ENCODE measurements at places on chromosomes 7 and 10.

GRCh38 chr10:124595143-124595883 is 133.7 kb downstream of the LHPP start:
- no peak for DNase-seq

DNA sequence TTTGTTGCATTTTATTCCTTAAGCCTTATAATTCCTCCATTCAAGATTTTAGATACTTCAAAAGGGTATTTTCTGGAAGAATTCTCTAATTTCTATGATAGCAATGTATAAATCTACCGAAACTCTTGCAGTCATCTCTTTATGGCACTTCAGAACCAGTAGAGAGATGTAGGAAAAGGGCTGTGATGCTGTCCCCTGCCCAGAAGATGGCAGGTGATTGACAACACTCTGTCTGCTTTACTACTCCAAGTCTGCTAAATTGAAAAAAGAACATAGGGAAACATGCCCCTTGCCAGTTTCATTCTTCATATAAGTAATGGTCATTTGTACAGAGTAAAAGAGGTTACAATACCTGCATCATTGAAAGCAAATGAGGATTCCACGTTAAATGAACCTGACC is 5.1 kb downstream of the TCTN3 start:
- no peak for DNase-seq

DNA sequence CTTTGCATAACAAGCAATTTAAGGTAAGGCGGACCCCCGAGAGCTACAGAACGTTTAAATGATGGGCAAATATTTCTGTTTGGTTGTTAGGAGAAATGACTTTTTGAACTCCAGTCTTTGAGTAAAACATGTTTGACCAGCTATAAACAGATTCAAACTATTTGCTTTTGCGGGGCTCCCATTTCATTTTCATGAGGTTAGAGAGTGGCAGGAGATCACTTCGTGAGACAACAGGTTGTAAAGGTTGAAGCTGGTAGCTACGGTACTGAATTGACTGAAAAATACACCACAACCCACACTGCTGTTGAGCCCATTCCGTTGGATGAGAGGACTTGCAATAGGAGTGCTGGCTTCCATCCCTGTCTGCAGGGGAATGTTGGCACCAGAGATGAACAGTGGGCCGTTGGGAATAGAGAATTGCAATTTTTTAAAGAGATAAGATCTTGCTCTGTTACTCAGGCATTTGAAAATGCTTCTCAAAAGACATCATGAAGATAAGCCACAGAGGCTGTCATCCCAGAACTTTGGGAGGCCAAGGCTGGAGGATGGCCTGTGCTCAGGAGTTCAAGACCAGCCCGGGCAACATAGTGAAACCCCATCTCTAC is 65.7 kb upstream of the CARD11 start:
- no peak for DNase-seq

DNA sequence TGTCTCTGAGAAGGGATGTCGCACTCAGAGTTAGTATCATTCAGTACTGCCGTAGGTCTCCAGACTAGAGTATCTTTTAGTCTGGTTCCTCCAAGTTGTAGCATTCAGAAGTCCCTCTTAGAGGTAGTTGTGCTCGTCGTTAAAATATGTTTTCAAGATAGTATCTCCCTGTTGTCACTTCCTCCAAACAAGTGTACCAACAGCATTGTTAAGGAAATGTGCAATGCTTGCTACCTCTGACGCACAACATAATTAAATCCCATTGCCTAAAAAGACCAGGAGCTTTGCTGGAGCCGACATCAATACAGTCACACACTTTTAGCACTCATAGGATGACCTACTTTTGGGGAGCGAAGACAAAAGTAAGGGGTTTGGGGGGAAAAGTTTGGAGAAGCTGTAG is 80.0 kb upstream of the STK17A start:
- no peak for DNase-seq

DNA sequence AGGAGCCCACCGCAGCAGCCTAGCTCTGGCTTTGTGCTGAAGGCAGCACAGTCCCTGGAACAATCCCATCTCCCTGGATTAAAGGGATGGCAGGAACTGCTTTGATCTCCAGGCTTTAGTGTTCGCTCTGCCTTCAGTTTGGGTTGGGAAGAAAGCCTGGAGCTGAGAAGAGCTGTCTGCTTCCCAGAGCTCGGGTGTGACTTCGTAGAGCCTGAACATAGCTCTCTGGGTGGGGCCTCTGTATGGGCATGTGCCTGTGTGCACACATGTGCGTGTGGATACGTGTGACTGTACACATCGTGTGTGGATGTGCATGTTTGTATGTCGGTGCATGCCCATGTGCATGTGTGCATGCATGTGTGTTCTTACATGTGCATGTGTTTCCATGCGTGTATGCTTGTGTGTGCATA is 8.7 kb downstream of the ADCY1 start:
- DNase-seq: no peak

DNA sequence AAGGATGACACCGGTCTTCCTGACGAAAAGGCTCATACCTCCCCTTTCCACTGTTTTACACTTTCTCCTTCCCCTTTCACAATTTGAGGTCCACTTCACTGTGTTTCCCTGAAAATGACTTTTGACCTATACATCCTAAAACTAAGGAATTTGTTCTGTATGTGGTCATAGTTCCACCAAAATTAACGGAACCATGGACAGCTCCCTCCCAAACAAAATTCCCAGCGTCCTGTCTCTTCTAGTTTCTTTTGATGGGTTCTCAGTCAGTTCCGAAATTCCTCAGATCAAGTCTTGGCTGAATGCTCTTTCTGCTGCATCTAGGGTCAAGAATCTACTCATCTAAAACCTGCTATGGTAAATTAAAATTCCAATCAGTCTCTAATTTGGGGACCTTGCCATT is 1191.9 kb downstream of the CNTNAP2 start:
- DNase-seq: no peak

GRCh38 chr10:98469001-98469931 is 22.5 kb upstream of the HPS1 start:
- no peak for DNase-seq

- no peak for DNase-seq
Observed at GRCh38 chr7:23065974-23066373, 39.6 kb upstream of the KLHL7 start.

- no peak for DNase-seq
Observed at GRCh38 chr10:110500515-110500905, 2.8 kb downstream of the DUSP5 start.

DNA sequence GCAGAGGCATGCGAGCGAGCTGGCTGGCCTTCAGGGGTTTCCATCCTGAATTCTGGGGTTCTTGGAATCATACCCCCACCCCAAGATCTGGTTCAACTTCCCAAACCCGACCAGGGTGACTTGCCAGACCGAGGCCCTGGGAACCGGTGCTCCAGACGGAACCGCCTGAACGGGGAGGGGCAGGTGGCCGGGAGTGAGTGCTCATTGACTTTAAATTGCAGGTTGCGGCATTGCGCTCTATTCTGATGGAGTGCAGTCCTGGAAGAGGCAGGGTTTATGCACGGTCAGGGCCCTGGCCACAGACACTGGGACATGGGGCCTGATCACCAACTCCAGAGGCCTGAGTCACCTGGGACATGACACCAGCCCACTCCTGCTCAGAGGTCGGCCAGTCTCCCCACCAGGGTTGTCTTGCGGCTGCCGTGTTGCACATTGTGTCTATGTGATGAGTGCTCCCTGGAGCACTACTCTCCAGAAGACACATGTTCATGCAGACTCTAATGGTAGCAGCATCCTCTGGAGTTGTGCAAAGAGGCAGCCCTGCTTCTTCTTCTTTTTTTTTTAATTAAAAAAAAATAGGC is 5.8 kb upstream of the DDIT4 start:
- no peak for DNase-seq

GRCh38 chr7:71482284-71482683 is 350.3 kb downstream of the GALNT17 start:
- DNase-seq: no peak

DNA sequence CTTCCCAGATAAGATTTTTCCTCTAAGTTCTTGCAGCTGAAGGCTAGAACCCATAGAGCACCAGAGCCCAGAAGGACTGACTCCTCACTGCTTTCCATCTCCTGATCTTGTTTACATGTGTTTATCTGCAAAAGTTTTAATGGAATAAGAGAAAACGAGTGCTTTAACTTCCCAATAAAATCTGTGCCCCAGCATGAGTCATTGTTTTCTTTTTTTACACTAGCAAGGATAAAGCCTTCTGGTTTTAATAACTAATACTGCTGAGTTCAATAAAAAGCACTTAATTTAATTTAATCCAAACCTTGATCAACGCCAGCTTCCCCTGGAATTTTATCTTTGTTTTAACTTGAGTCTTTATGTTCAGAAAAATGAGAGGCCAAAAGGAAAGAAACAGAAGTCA is 227.6 kb downstream of the HPSE2 start:
- no peak for DNase-seq

DNA sequence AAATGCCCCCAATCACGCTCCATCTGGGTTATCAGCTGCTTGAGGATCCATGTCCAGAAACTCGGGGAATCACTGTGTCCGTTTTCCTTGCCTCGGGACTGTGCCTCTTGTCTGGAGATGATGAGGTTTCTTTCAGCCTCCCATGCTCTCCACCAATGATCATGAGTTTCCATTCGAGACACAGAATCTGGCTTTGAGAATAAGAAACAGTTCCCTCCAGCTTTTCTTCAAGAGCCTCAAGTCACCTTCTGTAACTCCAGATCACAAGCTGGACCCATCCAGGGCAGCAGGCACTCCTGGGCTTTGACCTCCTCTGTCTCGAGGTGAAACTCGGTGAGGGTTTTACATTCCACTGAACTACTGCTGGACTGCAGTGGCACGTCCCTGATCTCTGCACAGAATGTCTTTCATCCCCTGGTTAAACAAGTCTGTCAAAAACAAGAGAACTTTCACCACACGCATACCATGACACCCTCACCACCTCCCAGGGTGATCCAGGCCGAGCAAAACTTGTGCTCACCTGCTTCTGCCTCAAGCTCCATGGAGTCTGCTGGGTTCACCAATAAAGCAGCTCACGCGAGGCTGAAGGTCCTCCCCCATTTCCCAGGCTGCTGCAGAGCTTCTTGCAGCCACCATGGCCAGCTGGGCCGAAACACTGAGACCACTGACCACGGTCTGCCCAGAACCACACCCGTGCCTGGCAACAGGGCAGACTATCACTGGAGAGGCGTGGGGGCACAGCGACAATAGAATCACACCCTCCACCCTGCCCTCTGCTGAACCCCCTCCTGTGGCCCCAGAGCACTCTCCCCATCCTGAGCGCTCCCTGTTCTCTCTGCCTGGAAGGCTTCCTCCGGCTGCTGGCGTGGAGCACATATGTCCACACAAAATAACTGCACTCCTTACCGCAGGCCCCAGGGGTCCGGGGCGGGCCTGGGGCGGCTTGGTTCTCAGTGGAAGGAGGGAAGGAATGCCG is 25.1 kb downstream of the MAT1A start:
- DNase-seq: no peak

- no peak for DNase-seq
Observed at GRCh38 chr7:110779339-110779738, 311.6 kb upstream of the LRRN3 start.

DNA sequence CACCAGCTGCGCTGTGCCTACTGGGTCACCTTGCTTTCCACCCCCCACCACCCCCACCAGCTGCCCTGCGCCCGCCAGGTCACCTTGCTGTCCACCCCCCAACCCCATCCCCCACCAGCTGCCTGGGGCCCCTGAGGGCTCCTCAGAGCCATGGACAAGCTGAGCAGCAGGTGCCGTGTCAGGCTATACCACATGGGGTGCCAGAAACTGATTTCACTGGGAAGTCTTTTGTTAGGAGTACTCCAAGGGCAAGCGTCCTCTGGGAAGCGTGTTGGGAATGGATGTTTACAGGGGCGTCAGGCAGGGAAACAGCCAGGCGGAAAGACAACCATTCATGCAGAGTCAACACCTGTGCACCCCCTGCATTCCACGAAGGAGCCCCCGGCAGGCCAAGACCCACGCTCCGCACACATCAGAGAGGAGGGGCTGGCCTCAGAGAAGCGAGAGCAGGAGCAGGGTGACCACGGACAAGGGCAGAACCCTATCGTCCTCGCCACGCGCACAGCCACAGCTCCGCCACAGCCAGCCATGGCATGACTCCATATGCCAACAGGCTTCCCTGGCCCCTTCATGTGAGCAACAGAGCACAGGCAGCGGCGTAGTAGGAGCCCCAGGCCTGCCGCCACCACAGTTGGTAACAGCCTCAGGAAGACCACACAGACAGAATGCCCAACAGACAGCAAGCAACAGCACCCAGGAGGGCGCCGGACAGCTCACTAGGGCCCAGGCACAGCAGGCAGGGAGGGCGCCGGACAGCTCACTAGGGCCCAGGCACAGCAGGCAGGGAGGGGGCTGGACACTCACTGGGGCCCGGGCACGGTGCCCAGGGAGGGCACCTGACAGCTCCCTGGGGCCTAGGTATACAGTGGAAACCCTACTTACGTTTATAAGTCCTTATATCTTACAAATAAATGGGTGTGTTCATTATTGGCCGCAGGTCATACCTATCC is 180.8 kb downstream of the MAD1L1 start:
- no peak for DNase-seq

GRCh38 chr10:37434091-37434490 is 308.7 kb downstream of the ANKRD30A start:
- no peak for DNase-seq

- DNase-seq: no peak
Observed at GRCh38 chr10:27820637-27821036, 75.0 kb upstream of the MKX start.

DNA sequence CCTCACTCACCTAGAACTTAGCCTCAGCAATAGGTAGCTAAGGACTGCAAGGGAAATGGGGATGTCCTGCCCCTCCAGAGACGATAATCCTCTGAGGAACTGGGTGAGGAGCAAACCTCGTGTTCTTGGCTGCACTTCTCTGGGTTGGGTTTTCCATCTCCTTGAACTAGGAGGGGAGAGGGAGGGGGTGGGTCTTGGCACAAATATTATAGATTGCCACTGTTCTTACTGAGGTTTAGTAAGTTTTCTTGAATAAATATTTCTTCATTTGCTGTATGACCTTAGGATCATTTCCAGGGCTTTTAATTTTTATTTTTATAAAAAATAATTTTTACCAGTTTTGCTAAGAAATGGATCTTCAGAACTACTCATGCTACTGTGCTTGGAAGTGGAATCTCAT is 406.7 kb upstream of the FZD8 start:
- DNase-seq: no peak

DNA sequence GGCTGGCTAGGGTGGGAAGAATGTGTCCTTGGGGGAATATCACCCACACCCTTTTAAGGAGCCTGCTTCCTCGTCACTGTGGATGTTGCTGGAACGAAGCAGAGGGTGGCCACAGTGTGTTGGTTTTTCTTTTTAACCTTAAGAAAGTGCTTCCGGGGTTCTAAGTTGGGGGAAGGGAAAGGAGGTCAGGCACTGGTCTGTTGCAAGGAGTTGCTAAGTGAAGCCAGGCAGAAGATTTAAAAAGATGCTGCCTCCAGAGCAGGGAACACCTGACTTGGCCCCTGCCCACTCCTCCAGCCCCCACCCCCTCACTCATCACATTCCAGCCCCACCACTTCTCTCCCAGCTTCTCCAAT is 213.1 kb downstream of the EMX2 start:
- DNase-seq: no peak

- DNase-seq: peak; percentile 22
Observed at GRCh38 chr10:19819419-19820033, 3.3 kb downstream of the PLXDC2 start.

GRCh38 chr7:88111140-88111743 is 108.6 kb downstream of the SRI start:
- peak; percentile 19 for DNase-seq
